Fibroblast of skin of right quadriceps (primary cell): ENCODE measurements at places on chromosomes 3 and 15.
A peak's percentile ranks its signal among the peaks of the same experiment; 100 is the strongest.

DNA sequence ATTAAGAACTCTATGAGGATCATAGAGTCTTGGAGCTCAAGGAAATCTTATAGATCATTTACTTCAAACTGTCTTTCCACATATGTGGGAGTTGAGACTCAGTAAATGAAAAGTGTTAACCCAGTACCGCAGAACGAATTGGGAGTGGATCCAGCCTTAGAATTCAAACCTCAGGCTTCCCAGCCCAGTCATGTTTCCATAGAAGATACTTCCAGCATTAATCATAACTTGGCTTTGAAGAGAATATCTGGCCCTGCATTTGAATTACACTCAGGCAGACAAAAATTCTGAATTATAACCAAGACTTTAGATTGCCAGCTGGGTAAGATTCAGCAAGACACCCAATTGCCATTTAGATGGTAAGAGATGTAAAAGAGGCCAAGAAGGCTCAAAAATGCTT is 972.0 kb downstream of the TUSC7 start:
- DNase-seq = peak; percentile 78

GRCh38 chr3:157300981-157301663 is 135.5 kb upstream of the PTX3 start:
- DNase-seq = no peak

GRCh38 chr3:188446014-188446413 is 292.1 kb downstream of the LPP start:
- no peak for DNase-seq

GRCh38 chr3:13158871-13159270 is 85.6 kb upstream of the IQSEC1 start:
- no peak for DNase-seq
